ENCODE measurements at places on chromosomes 1 and 21. TPM values are rescaled to one million over a fixed set of nuclear protein-coding genes. Genes with fewer than 3 reads are reported as not detected.

Gene RIMS3
- total RNA-seq, result 0.09 TPM

Gene AKR7A3
- 0.28 TPM for total RNA-seq

Gene SLC16A4
- 10.4 TPM for total RNA-seq

Gene FAM151A
- not detected for total RNA-seq

Gene RNF223
- not detected for total RNA-seq
